ENCODE measurements at places on chromosomes 7 and 10.

- no peak for DNase-seq
Observed at GRCh38 chr7:4745971-4746919, 29.2 kb upstream of the AP5Z1 start.

DNA sequence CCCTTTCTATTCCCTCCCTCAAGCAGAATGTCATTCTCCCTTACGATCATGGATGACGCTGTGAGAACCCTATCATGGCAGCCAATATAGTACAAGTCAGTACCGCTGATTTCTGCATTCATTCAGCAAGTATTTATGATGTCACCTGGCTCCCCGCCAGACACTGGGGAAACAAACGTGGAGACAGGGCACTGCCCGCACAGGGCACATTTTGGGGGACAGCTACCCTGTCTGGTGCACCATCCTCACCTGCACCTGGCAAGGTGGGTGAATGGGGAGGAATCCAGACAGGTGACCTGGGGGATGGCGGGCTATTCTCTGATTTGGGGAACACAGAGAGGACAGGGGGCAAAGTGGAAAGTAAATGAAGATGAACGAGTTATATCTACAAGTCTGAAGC is 28.4 kb downstream of the MKI67 start:
- no peak for DNase-seq

- no peak for DNase-seq
Observed at GRCh38 chr10:119511828-119512515, 30.5 kb downstream of the RGS10 start.

- no peak for DNase-seq
Observed at GRCh38 chr7:81908220-81908619, 138.4 kb upstream of the HGF start.

DNA sequence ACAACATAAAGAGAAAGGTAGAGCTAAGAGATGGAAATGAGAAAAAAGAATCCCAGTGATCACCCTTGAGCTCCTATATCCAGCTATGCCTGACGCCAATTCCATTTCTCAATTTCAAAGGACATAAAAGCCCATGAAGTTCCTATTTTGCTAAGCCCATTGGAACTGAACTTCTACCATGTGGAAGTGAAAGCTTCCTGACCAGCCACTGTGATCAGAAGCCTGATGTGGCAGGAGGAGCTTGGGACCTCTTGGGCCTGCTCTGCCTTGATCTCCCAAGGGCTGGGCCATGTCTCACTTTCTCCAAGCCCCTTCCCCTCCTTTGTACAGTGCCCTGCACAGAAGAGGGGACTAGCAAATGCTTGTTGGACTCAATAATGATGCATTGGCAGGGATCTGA is 52.7 kb downstream of the PRLHR start:
- DNase-seq: no peak

DNA sequence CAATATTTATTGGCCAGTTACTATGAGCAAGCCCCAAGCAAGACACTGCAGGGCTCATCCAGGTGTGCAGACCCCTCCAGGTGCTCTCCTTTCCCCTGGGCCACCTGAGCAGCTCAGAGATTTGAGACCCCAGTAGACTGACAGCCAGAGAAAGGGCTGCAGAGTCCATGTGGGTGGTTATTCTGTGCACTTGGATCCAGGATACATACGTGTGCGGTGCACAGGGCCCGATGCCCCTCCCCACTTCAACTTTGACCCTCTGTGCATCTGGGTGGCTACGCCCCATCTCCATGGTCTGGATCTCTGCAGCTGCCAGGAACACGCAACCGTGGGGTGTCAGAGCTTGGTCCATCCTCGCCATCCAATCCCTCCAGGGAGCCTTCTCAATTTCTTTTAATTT is 72.9 kb downstream of the MKI67 start:
- DNase-seq: no peak

- no peak for DNase-seq
Observed at GRCh38 chr7:90593205-90593604, 2.9 kb upstream of the CDK14 start.

GRCh38 chr7:26454180-26454579 is 162.5 kb downstream of the SNX10 start:
- DNase-seq: no peak

- no peak for DNase-seq
Observed at GRCh38 chr10:23047201-23048050, 48.0 kb upstream of the MSRB2 start.

GRCh38 chr10:58781873-58782488 is 269.3 kb downstream of the BICC1 start:
- DNase-seq: peak; percentile 46

DNA sequence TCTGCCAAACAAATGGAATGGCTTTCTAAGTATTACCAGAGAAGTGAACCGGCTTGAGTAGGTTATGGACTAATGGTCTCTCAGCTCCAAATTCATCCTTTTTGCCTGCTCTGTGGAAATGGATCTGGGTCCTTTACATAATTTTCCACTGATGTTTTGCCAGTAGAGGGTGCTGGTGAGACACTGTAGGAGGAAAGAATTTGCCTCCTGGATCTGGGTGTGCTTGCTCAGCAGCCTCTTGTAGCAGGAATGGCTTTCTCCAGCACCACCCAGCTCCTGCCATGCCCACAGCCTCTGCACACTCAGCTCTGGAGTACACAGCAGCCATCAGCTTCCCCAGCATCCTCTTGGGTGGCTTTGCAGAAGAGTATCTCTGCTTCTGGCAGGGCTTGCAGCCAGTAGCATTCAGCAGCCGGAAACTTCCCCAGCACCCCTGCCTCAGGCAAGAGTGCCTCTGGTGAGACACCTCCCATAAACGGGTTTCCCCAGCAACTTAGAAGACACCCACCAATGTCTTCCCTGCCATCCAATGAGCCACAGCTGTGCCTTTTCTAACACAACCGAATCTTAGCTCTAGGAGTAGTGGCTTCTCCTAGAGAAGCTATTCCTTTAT is 235.0 kb upstream of the PLPP4 start:
- DNase-seq: no peak

DNA sequence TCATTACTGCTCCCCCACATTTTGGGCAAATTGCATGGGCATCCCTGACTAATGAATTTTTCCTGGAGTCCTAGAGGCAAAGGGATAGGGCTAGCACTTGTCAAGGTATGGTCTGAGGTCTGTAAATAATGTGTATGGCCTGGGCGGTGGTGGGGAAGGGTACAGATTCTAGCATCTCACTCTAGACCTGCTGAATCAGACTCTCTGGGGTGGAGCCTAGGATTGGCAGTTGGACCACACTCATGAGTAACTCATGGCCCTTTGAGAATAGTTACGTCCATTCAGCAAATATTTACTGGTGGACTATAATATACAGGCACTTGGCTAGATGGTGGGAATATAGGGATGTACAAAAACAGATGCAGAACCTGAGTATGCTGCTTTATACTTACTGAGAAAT is 118.0 kb downstream of the CELF2 start:
- no peak for DNase-seq

- peak; percentile 12 for DNase-seq
Observed at GRCh38 chr7:95718577-95719410, 53.6 kb upstream of the DYNC1I1 start.

DNA sequence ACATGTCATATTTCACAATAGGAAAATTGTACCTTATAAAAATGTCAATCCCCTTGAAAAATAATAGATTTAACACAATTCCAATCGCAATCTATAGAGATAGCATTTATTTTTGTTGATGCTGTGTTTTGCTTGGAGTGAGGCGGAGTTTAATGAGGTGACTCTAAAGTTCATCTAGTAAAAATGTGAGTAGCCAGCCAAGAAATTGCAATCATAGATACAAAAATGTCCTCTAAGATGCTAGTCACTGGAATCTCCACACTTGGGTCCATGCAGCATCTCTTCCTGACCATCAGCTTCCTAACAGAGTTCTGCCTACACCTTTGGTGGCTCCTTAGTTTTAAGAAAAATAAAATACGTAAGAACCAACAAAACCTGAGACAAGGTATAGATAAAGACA is 44.9 kb downstream of the GLI3 start:
- no peak for DNase-seq

DNA sequence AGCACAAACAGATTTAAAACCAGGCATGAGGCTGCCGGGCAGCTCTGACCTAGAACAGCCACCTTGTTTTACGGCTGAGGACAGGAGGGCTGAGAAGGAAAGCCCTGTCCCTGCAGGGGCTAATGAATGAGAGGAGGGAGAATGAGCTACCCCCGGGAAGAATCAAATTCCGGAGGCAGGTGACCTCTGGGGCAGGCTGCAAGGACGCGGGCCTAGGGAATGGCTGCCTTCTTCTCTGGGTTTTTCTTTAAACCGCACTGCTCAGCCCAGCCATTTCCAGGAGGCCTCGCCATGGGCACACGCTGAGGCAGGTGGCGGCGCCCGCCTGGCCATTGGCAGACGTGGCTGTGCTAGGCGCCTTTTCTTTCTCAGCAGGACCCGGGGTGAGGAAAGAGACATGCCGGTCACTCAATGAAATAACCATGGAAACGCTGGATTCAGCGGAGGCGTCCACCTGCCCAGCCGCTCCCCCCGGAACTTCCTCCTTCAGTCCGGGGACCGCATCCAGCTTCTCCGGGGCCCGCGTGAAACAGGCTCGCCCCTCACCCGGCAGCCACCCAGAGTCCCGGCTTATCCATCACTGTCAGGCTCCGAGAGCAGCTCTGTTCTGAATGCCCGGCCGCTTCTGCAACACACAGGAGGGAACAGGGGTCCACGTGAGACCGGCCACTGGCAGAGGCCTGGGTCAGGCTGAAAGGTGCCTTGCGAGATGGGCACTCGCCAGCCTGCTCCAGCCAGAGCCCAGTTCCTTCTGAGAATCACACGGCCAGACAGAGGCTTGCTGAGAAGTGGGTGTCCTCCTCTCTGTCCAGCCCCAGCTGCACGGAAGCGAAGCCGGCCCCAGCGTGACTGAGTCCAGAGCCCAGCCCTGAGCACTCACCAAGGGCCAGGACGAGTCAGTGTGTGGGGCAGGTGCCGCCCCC is 82.1 kb downstream of the PDGFA start:
- DNase-seq: no peak

DNA sequence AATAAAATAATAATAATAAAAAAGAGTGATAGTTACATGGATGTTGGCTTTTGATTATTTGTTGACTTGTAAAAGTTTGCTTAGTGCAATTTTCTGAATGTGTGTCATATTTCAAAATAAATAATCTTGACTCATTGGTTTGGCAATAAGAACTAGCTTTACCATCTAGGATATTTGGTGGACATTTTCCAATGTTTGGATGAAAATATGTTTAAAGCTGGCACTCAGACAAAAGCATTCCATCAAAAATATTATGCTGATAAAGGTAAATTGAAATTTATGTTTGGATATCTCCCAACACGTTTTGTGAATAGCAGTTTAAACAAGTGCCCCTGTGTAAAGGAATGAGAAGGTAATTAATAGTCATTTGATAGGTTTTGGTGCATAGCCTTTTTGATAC is 62.5 kb upstream of the KCNMA1 start:
- no peak for DNase-seq

GRCh38 chr10:132332433-132332754 is 401 bp downstream of the LRRC27 start:
- no peak for DNase-seq

GRCh38 chr7:122148081-122148480 is 4.0 kb upstream of the AASS start:
- DNase-seq: no peak

DNA sequence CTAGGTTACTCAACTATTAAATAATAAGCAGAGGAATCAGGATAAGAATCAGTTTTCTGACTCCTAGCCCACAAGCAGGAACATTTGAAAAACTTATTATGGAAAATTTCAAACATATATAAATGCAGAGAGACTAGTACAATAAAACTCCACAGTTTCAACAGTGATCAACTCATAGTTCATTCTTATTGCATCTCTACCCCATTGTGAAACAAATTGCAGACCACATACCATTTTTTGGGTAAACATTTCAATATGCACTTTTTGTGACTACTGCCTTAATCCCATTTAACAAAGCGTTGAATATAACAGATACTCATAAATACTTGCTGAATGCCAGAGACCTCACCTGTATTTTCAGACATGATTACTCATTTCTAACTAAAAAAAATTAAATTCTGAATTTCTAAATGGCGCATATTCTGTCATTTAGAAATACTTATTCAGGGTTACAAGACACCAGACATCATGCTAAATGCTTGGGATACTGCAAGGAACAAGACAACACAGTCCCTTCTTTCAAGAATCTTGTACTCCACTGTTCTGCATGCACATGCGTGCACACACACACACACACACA is 11.4 kb downstream of the CDK6 start:
- no peak for DNase-seq

DNA sequence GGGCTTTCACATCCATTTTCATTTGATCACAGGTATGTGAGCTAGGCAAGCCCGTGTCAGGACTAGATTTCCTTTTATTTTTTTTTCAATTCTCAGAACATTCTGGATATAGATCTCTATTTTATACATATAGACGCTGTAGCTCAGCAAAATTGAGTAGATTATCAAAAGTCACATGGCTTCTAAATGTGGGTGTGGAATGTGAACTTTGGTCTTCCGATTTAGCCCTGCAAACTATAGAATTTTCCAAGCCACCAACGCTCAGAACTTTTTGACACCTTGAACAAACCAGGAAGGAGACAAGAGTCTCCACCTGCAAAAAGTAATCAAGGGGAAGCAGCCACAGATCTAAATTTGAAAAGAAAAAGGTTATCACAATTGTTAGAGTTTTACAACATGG is 15.9 kb upstream of the FFAR4 start:
- no peak for DNase-seq

- DNase-seq: no peak
Observed at GRCh38 chr10:28149746-28150145, 150.9 kb upstream of the ODAD2 start.

DNA sequence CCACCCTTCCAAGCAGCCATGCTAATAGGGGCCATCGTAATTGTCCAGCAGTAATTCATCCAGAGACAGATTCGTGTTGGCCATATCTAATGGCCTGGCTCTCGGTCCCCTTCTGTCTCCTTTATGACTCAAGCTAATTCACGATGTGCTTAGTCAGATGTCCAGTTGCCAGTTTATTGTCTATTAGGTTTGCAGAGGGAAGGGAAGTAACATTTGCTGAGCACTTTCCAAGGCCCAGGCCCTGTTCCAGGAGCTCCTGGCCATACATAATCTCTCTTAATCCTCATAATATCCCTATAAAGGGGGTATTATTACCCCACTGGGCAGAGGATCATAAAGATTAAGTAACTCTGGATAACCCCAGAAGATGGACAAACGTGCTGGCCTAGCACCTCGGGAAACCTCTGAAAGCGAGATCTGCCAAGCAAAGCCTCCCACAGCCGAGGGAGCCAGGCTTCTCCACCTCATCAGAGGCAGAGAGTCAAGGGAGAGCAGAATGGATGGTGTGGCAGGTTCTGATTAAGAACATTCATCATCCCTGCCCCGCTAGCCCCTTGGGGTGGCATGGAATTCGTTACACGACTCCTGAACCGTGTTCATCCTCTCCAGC is 153.7 kb downstream of the PLXNA4 start:
- DNase-seq: no peak

GRCh38 chr7:130489140-130489983 is 2.5 kb upstream of the MEST start:
- DNase-seq: no peak

DNA sequence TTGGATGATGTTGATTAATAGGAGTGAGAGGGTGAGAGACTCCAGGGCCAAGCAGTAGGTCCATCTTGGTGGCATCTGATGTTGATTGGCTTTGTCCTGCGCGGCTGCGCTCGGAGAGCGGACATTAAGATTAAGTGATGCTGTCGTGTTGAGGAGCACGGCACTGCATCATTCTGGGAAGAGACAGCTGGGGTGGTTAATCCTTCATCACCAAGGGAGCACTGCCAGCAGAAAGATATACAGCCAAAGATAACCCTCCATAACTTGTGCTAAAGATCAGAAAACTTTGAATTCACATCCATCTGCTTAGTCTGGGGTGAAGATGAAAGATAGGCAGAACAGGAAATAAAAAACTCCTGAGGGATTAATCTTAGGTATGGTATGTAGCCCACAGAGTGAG is 208.3 kb downstream of the LRMDA start:
- DNase-seq: no peak

All from putamen (tissue), 1 donor.